ENCODE measurements at places on chromosomes 2 and 18. TPM values are rescaled to one million over a fixed set of nuclear protein-coding genes. Genes with fewer than 3 reads are reported as not detected.

The ZDBF2 gene
- 21.3 TPM for total RNA-seq

The COL5A2 gene
- total RNA-seq = 7.4 TPM

The SRD5A2 gene
- total RNA-seq = not detected

The UGT1A8 gene
- not detected for total RNA-seq
